CD8-positive, alpha-beta T cell (primary cell): ENCODE measurements at places on chromosomes 2 and 18. TPM values are rescaled to one million over a fixed set of nuclear protein-coding genes. Genes with fewer than 3 reads are reported as not detected.

The NEU2 gene
- total RNA-seq, result not detected

GRCh38 chr2:234869969-234870368 is 81.8 kb upstream of the SH3BP4 start:
- DNase-seq, result no peak

GRCh38 chr2:240857039-240858008 is 11.3 kb upstream of the AGXT start:
- DNase-seq, result no peak

- DNase-seq, result no peak
Observed at GRCh38 chr2:95056044-95056443, 30.5 kb downstream of the MAL start.
